Type B pancreatic cell (in vitro differentiated cells): ENCODE measurements at places on chromosomes 2 and 18.
A peak's percentile ranks its signal among the peaks of the same experiment; 100 is the strongest.

DNA sequence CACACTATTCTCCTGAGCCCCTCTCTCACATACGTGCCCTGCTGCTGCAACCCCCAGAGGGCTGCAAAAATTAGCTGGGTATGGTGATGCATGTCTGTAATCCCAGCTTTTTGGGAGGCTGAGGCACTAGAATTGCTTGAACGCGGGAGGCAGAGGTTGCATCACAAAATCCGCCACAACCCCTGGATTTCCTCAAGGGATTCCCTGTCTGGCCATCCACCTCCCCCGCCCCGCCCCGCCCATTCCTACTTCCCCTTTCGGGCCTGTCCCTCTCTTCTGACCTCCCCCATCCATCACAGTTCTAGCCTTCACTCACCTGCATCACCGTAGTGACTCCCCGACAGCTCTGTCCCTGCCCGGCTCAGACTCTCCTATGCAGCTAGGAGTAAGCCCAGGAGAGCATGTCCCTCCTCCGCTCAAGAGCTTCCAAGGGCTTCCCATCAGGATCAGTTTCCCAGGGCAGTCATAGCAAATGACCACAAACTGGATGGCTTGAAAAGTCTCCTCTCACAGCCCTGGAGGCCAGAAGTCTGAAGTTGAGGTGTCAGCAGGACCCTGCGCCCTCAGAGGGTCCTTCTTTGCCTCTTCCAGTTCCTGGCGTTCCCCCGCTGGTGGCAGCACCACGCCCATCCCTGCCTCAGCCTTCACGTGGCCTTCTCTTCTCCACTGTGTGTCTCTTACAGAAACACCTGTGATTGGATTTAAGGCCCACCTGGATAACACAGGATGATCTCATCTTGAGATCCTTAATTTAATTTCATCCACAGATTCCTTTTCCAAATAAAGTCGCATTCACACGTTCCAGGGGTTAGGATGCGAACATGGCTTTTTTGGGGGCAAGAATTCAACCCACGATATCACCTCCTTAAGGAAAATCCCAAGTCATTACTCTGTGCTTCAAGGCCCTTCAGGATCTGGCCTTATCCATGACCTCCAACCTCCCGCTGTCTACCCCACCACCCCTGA, 58.5 kb downstream of the HS1BP3 start:
- no peak overlapping the region for H3K4me3 ChIP-seq
- H3K36me3 ChIP-seq, result no peaks in the 10 kb centered on the region
- peak overlapping the region; percentile 46 for H3K27ac ChIP-seq
- DNase-seq, result no peak

GRCh38 chr2:160934263-160934662, 226.0 kb upstream of the TANK start:
- H3K4me3 ChIP-seq, result no peak overlapping the region
- no peaks in the 10 kb centered on the region for H3K36me3 ChIP-seq
- peaks cover 5% of the 10 kb centered on the region for H3K4me1 ChIP-seq
- H3K27ac ChIP-seq, result peak overlapping the region; percentile 86
- no peak for DNase-seq
- no peaks in the 10 kb centered on the region for H3K27me3 ChIP-seq

GRCh38 chr2:177599956-177600355, 207.4 kb downstream of the AGPS start:
- H3K27ac ChIP-seq, result no peak overlapping the region
- H3K4me3 ChIP-seq, result no peak overlapping the region
- no peak for DNase-seq
- H3K27me3 ChIP-seq, result no peaks in the 10 kb centered on the region
- H3K4me1 ChIP-seq, result peaks cover 46% of the 10 kb centered on the region

DNA sequence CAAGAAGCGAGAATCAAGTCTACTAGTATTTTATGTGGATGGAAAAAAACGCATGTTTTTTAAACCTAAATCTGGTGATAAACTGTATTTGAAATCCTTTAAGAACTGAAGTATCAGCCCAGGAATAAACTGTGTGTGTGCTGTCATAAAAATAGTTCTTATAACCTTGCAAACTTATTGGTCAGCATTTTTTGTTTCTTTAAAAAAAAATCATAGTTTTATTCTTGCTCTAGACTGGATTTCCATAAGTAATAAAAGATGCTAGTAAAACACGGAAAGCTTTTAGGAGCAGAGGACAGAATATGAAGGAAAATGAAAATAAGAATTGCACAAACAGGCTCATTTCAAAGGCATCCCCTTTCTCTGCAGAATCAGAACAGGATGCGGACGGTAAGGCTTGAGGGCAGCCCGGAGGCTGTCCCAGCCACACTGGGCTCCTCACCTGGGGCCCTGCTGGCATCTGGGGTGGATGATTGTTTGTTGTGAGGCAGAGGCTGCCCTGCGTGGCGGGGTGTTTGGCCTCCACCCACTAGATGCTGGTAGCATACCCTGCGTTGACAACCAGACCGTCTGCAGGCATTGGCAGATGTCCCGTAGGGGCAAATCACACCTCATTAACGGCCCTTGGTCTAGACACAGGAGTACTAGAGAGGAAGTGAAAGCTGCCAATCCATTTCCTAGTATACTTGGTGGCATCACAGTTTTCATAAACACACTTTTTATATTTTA, 52.5 kb downstream of the MBP start:
- no peaks in the 10 kb centered on the region for H3K36me3 ChIP-seq
- no peak overlapping the region for H3K4me3 ChIP-seq
- no peak overlapping the region for H3K27ac ChIP-seq
- no peak for DNase-seq
- no peaks in the 10 kb centered on the region for H3K27me3 ChIP-seq
- H3K4me1 ChIP-seq, result peaks cover 16% of the 10 kb centered on the region

DNA sequence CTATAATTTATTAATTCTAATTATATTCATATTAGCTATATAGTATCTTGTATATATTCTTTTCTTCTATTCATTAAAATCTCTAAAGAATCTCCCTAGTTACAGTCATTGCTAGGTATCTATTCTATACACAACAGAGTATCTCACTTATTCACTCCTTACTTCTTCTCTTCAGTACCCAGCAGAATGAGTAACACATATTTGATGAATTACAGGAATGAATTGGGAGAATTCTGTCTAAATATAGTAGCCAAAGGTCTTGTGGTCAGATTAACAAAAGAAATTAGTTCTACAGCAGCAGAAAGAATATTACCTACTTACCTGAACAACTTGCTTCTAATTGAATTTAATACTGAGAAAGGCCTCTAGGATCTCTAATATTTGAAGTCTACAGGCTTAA, 758.0 kb upstream of the ZEB2 start:
- DNase-seq, result no peak
- H3K27ac ChIP-seq, result no peak overlapping the region
- H3K36me3 ChIP-seq, result no peaks in the 10 kb centered on the region
- no peaks in the 10 kb centered on the region for H3K27me3 ChIP-seq
- no peak overlapping the region for H3K4me3 ChIP-seq

- peaks cover 16% of the 10 kb centered on the region for H3K27me3 ChIP-seq
- no peak overlapping the region for H3K4me3 ChIP-seq
- H3K36me3 ChIP-seq, result no peaks in the 10 kb centered on the region
- peaks cover 8% of the 10 kb centered on the region for H3K4me1 ChIP-seq
- no peak overlapping the region for H3K27ac ChIP-seq
- DNase-seq, result no peak
These were observed 241.4 kb upstream of the SALL3 start for GRCh38 chr18:78738076-78738690.

- no peak overlapping the region for H3K4me3 ChIP-seq
- H3K36me3 ChIP-seq, result no peaks in the 10 kb centered on the region
- no peak overlapping the region for H3K27ac ChIP-seq
These were observed 510.6 kb downstream of the XIRP2 start for GRCh38 chr2:167398873-167399272.

- no peak for DNase-seq
- H3K27ac ChIP-seq, result no peak overlapping the region
- no peaks in the 10 kb centered on the region for H3K4me1 ChIP-seq
- H3K4me3 ChIP-seq, result no peak overlapping the region
These were observed 11.6 kb downstream of the ZC3H8 start for GRCh38 chr2:112243233-112243632.

DNA sequence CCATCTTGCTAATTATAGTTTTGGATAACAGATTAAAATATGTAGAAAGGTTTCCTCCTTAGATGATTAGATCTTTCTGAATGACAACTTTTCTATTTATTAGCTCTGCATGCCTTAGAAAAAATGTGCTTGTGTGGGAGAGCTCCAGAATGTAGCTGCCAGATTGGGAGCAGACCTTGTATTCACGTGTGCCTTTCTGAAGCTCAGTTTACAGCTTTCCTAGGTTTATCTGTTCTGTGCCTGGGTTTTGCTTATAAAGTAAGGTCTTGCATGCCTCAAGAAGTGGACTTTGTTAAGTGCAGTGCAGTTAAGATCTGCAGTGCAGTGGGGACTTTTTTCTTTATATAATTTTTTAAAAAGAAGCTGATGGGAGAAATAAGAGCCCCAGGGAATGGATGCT, 179.0 kb downstream of the DCC start:
- DNase-seq, result no peak
- no peaks in the 10 kb centered on the region for H3K27me3 ChIP-seq
- H3K4me1 ChIP-seq, result no peaks in the 10 kb centered on the region
- H3K27ac ChIP-seq, result no peak overlapping the region
- no peak overlapping the region for H3K4me3 ChIP-seq

DNA sequence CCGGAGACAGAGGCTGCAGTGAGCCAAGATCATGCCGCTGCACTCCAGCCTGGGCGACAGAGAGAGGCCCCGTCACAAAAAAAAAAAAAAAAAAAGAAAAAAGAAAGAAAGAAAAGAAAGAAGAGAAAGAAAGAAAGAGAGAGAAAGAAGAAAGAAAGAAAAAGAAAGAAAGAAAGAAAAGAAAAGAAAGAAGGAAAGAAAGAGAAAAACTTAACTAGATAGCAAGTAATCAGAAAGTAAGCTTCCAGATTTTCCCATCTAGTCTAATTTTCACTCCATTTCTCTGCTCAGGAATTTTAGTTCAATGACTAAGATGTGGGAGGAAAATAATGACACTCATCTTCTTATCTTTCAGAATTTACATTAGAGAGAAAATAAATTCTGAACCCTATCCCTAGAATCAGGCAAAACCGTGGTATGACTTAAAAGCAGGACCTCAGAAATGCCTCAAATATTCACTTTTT, 2.4 kb downstream of the GFPT1 start:
- H3K4me1 ChIP-seq, result peaks cover 43% of the 10 kb centered on the region
- H3K4me3 ChIP-seq, result peak overlapping the region; percentile 38
- no peaks in the 10 kb centered on the region for H3K27me3 ChIP-seq

DNA sequence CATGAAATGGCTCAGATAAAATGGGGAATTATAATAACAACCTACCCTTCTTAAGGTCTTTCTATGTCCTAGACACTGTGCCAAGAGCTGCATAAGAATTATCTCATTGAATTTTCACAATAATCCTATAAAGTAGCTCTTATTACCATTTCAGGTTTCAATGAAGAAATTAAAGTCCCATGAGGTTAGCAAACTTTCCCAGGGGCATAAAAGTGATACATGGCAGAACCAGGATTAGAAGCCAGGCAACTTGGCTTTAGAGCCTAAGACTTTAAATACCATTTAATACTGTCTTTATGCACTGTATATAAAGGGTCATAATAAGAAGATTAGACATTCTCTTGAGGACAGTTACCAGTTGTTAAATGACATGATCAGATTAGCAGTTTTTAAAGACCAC, 130.1 kb downstream of the GCA start:
- peaks cover 9% of the 10 kb centered on the region for H3K4me1 ChIP-seq
- no peak for DNase-seq
- H3K36me3 ChIP-seq, result peaks cover 4% of the 10 kb centered on the region
- no peaks in the 10 kb centered on the region for H3K27me3 ChIP-seq

- H3K27ac ChIP-seq, result no peak overlapping the region
- H3K4me1 ChIP-seq, result peaks cover 17% of the 10 kb centered on the region
- H3K4me3 ChIP-seq, result no peak overlapping the region
- H3K27me3 ChIP-seq, result no peaks in the 10 kb centered on the region
These were observed 120.1 kb upstream of the MGAT5 start for GRCh38 chr2:134133622-134134312.

- DNase-seq, result no peak
- H3K27me3 ChIP-seq, result no peaks in the 10 kb centered on the region
- no peaks in the 10 kb centered on the region for H3K4me1 ChIP-seq
These were observed 9.7 kb downstream of the XDH start for GRCh38 chr2:31404827-31405226.

DNA sequence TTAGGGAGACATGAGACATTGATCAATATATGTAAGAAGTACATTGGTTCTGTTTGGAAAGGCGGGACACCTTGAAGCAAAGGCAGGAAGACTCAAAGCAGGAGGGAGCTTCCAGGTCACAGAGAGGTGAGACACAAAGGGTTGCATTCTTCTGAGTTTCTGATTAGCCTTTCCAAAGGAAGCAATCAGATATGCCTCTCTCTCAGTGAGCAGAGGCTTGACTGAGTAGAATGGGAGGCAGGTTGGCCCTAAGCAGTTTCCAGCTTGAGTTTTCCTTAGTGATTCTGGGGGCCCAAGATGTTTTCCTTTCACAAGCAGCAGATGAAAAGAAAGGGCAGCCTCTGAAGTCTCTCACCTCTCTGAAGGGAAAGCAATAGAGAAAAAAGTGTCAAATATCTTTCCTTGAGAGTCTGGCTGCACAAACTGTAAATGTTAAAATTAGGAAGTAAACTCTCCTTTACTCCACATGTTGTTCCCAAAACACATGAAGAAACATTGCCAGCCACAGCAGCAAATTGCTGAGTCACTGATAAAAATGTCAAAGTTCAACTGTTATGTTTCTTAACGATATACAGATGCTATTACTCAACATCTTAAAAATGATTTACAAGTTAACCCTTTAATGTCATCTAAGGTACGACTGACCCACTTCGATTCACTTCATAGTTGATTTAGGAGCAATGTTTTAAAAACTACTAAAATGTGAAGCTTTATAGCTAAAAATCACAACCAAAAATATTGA, 40.3 kb downstream of the CYB5A start:
- H3K27me3 ChIP-seq, result no peaks in the 10 kb centered on the region
- H3K27ac ChIP-seq, result peak overlapping the region; percentile 72
- H3K36me3 ChIP-seq, result peaks cover 25% of the 10 kb centered on the region

DNA sequence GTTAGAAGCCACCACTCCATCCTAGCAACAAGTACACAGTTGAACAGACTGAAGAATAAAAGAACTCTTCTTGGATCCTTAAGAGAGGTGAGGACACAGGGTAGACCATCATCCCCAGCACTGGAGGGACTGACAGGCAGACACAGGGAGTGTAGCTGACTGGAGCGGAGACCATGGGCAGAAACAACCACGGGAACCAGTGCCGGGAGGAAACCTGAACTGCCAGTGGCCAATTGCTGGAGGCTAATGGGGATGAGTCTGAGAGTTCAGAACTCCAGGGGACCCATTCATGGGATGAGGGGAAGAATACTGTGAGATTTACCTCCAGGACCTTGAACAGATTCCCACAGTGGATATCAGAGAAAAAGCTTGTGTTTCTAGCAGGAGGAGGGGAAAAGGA, 76.8 kb downstream of the HS6ST1 start:
- no peaks in the 10 kb centered on the region for H3K4me1 ChIP-seq
- H3K27ac ChIP-seq, result no peak overlapping the region
- no peaks in the 10 kb centered on the region for H3K36me3 ChIP-seq
- H3K27me3 ChIP-seq, result no peaks in the 10 kb centered on the region
- no peak overlapping the region for H3K4me3 ChIP-seq
- DNase-seq, result no peak
